ENCODE measurements at places on chromosomes 5 and 9.

- peak; percentile 41 for DNase-seq
Measured at GRCh38 chr5:40385544-40385943, 294.2 kb upstream of the PTGER4 start.

DNA sequence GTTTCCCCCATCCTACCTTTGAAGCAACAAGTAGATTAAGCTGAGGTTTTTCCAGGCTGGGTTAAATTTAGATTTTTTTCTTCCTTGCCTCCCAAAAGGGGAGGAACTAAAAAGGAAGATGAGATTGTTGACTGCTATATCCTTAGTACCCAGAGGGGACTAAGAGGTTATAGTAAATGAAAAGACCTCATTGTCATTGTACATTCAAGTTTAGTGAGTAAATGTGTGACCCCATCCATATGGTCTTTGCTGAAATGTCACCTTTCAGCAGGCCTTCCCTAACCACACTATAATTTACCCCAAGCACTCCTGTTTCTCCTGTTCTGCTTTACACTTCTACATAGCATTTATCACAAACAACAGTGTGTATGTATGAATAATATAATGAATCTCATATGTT, 35.8 kb upstream of the CHD1 start:
- no peak for DNase-seq

DNA sequence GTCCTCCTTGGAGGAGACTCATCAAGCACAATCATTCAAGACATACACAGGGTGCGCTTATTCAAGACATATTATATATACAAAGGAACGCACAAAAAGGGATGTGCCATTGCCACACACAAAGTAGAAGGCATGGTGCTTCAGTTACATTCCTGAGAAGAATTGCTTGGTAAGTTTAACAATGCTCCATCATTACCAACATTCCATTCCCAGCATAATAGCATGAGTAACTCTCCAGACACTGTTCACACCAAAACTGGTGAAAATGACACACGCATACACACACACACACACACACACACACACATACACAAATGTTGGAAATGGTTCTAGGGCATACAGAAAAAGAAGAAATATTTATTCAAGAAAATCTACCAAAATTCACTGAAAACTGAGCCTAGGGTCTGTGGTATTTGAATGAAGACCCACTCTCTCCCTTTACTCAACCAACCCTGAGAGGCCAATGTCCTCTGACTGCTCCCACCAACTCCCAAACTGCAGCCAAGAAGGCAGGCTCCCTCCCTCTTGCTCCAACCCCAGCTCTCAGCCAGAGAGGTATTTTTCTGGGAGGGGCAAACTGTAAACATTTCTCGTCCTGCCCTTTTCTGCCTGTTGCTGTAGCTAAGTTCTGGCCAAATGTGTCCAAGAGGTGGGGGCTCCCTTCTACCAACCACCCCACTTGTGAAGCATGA, 19.9 kb downstream of the UGT3A1 start:
- DNase-seq, result no peak

DNA sequence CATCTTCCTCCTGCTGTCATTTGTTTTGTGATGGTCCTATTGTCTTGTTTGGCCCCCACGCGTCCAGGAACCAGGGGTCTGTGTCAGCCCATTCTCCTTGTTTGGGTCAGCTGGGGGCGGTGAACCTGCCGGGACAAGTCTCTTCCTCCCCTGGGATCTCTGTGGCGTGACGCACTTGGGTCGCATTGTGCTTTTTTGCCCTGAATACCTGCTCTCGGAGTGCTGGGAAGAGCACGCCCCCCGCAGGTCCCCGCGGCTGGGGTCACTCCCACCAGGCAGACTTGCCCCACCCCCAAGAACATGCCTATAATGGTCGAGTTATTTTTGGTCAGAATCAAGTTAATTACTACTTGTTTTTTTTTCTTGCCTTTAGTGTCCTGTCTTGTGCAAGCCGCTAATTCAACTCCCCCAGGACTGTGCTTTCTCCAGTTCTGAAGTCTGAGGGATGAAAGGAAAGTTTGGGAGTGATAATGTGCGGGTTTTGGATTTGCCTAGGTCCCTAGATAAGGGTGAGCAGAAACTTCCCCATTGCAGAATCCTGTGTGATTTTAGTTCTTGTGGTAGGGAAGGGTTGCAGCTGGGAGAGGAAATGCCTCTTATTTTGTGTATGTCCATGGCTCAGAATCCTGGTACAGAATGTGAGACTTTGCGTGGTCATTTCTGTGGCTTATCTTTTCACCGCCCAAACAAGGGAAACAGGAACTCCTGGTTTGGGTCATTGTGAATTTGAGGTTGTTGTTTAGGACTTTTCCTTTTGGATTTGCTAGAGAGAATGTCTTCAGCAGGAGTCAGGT, 789 bp downstream of the ACER2 start:
- DNase-seq, result peak; percentile 8

DNA sequence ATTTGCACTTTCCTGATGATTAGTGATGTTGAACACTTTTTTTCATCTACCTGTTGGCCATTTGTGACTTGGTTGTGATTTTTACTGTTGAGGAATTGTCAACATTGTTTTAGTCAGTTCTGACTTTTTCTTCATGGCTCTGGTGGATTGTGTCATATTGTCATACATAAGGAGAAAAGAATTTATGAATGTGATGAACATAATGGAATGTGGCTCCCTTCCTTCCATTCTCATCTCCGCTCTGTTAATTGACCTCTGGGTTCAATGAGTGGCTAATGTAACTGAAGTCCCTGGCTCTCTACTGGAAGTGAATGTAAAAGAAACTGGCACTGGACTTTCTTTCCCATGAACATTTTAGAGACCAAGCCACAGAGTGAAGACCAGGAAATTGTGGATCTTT, 49.2 kb downstream of the KIAA1958 start:
- DNase-seq, result peak; percentile 45

DNA sequence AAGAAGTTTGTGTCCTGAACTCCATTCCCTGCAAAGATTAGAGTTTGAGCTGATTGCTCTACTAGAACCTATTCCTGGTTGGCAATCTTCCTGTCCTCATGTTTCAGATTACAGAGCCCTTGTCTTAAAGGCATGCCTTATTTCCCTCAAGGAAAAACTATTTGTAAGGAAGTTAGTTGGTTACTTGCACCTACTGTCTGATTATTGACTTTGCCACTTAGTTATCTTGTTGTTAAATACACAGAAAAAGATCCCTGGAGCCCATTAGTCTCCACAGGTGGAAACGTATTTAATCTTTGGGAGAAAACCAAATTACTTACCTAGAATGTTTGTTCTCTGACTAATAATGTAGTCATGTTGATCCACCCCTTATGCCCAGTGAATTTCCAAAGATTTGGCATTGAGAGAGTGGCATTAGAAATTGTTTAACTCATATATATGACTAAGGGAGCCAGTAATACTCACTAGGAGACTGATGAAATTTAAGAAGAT, 132.3 kb upstream of the ELL2 start:
- peak; percentile 38 for DNase-seq

DNA sequence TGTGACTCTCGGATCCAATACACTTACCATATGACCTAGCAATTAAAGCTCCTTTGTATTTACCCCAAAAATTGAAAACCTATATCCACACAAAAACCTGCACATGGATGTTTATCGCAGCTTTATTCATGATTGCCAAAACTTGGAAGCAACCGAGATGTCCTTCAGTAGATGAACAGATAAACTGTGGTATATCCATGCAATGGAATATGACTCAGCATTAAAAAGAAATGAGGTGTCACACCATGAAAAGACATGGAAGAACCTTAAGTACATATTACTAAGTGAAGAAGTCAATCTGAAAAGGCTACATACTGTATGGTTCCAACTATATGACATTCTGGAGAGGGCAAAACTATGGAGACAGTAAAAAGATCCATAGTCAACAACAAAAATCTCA, 82.0 kb upstream of the PHF24 start:
- DNase-seq, result no peak

Measured in fibroblast of mammary gland (primary cell).